Caco-2 (cell line): ENCODE measurements at places on chromosomes 4 and X. TPM values are rescaled to one million over a fixed set of nuclear protein-coding genes. Genes with fewer than 3 reads are reported as not detected.
A peak's percentile ranks its signal among the peaks of the same experiment; 100 is the strongest.

GRCh38 chr4:128006592-128006991, 41.4 kb downstream of the ABHD18 start:
- no peaks in the 10 kb centered on the region for H3K36me3 ChIP-seq
- no peak overlapping the region for H3K27ac ChIP-seq
- H3K4me3 ChIP-seq: no peak overlapping the region
- H3K4me1 ChIP-seq: no peaks in the 10 kb centered on the region
- DNase-seq: no peak
- no peaks in the 10 kb centered on the region for H3K27me3 ChIP-seq

DNA sequence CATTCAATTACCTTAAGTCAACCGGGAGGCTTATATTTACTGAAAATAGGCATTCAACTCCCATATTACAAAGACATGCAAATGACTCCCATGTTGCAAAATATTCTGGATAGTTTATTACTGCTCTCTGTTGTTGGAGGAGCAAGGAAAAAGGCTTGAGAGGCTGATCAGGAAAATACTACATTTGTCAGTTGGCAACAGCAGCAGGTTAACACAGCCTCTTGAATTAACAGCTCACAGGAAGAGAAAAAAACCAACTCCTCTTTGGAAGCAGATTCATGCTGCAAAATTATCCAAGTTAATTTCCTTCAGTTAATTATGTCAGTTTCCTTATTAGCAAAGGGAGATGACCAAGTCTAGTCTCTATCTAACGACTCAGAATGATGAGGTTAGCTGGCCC, 238.9 kb downstream of the MAML3 start:
- no peak for DNase-seq
- H3K4me1 ChIP-seq: peaks cover 15% of the 10 kb centered on the region
- no peak overlapping the region for H3K27ac ChIP-seq
- H3K4me3 ChIP-seq: no peak overlapping the region
- H3K36me3 ChIP-seq: no peaks in the 10 kb centered on the region

DNA sequence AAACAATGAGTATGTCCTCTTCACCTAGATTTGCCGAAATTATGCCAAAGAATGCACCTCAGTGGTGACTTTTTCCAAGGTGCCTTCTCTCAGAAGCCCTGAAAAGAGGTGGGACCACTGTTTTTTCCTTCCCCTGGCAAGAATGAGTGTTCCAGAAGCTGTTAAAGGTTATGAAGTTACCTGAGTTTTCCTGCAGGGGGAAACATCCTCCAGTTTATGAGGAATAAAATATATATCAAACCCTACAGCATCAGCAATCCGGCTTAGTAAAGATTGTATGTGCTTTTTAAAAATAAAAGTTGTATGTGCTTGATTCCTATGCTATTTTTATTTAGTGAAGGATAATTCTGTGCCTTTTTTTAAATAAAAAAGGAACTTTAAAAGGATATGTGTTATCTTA, 73.3 kb downstream of the RBM46 start:
- no peaks in the 10 kb centered on the region for H3K36me3 ChIP-seq
- DNase-seq: no peak
- no peaks in the 10 kb centered on the region for H3K27me3 ChIP-seq
- no peak overlapping the region for H3K4me3 ChIP-seq

GRCh38 chrX:110692866-110693265, 102.8 kb downstream of the CHRDL1 start:
- no peak overlapping the region for H3K4me3 ChIP-seq
- no peak for DNase-seq
- no peak overlapping the region for H3K27ac ChIP-seq
- H3K36me3 ChIP-seq: no peaks in the 10 kb centered on the region

GRCh38 chrX:84830836-84831235, 172.8 kb upstream of the APOOL start:
- no peak overlapping the region for H3K4me3 ChIP-seq
- no peaks in the 10 kb centered on the region for H3K4me1 ChIP-seq
- DNase-seq: no peak
- H3K27ac ChIP-seq: no peak overlapping the region
- H3K27me3 ChIP-seq: no peaks in the 10 kb centered on the region

GRCh38 chr4:14111730-14112181, 484.2 kb upstream of the BOD1L1 start:
- no peaks in the 10 kb centered on the region for H3K4me1 ChIP-seq
- H3K27ac ChIP-seq: no peak overlapping the region
- no peaks in the 10 kb centered on the region for H3K27me3 ChIP-seq
- H3K4me3 ChIP-seq: no peak overlapping the region
- H3K36me3 ChIP-seq: no peaks in the 10 kb centered on the region

DNA sequence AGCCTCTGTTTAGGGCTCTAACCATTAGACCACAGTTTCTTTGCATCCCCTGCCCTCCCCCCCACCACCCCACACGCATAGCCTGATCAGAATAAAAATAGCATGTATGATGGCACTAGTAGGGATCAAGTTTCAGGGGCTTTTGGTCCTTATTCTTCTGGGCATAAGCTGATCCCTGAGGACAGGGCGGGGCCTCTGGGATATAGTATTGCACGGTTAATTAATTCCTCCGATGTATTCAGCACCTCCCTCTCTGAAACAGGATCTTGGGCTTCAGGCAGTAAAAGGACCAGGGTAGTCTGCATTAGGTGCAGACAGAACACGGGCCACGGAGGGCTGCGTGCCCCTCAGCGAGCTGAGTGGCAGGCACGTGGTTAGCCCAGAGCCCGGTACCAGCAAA, 57.1 kb downstream of the ELF4 start:
- H3K27me3 ChIP-seq: no peaks in the 10 kb centered on the region
- H3K36me3 ChIP-seq: peaks cover 1% of the 10 kb centered on the region; the same call in 1 of the 2 replicates
- no peak overlapping the region for H3K27ac ChIP-seq
- no peaks in the 10 kb centered on the region for H3K4me1 ChIP-seq
- H3K4me3 ChIP-seq: no peak overlapping the region
- DNase-seq: no peak

DNA sequence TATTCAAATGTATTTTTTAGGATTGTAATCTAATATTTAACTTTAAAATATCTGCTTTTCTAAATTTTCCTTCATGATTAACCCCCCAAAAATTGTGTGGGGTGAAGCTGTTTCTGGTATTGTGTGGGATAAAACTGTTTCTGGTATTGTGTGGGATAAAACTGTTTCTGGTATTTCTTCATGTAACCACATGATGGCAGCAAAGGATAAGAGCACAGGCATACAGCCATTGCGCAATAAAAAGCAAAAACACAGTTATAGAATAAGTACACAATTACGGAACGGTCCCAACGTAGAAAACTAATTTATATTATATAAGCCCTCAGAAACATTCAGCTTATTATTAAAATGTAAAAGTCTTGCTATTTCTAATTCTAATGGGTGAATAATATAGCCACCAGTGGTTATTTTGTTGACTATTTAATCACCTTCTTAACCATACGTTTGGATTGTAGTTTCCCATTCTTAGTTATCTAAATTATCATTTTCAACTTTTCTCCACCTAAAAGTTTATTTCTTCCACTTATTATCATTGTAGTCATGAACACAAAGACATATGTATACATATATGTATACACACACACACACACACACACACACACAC, 333.9 kb upstream of the FSTL5 start:
- H3K4me3 ChIP-seq: no peak overlapping the region
- H3K4me1 ChIP-seq: no peaks in the 10 kb centered on the region
- peak; percentile 27 for DNase-seq
- no peak overlapping the region for H3K27ac ChIP-seq
- no peaks in the 10 kb centered on the region for H3K36me3 ChIP-seq

GRCh38 chr4:146212781-146213180, 1.6 kb upstream of the REELD1 start:
- no peak overlapping the region for H3K4me3 ChIP-seq
- H3K4me1 ChIP-seq: no peaks in the 10 kb centered on the region
- no peaks in the 10 kb centered on the region for H3K36me3 ChIP-seq
- no peak for DNase-seq
- no peaks in the 10 kb centered on the region for H3K27me3 ChIP-seq

- no peaks in the 10 kb centered on the region for H3K36me3 ChIP-seq
- no peaks in the 10 kb centered on the region for H3K4me1 ChIP-seq
- H3K27ac ChIP-seq: no peak overlapping the region
- no peaks in the 10 kb centered on the region for H3K27me3 ChIP-seq
- DNase-seq: no peak
Observed at GRCh38 chrX:15515931-15516330, 15.3 kb downstream of the BMX start.

TECRL gene
- total RNA-seq: not detected in 2 replicates

SGMS2 gene
- total RNA-seq: 3.4 and 5.6 TPM in 2 replicates

ZNF732 gene
- total RNA-seq: not detected in 2 replicates

ADRA2C gene
- 8.4 and 11.7 TPM in 2 replicates for total RNA-seq
